ENCODE measurements at places on chromosomes 11 and 22.
A peak's percentile ranks its signal among the peaks of the same experiment; 100 is the strongest.

DNA sequence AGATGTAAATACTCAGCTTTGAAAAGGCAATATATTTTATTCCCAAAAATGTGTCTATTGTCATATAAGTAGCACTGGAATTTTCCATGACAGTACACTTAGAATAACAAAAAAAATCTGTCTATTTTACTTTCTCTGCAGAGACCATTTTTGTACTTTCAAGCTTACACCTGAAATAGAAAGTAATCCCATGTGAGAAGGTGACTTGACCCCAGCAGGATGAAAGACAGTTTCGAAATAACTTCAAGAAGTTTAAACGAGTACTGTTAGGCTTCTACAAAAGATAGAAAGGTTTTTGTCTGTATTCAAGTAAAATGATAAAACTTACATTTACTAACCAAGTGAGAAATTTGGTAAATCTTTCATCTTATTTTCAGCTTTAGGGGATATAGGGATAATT lies 259.9 kb upstream of the CTSC start:
- DNase-seq = no peak

- DNase-seq = no peak
Measured at GRCh38 chr11:19793326-19793725, 80.7 kb downstream of the NAV2 start.

GRCh38 chr11:112087212-112087611 lies 539 bp downstream of the SDHD start:
- no peak for DNase-seq

GRCh38 chr22:44391481-44392445 lies 79.0 kb upstream of the SHISAL1 start:
- DNase-seq = no peak

DNA sequence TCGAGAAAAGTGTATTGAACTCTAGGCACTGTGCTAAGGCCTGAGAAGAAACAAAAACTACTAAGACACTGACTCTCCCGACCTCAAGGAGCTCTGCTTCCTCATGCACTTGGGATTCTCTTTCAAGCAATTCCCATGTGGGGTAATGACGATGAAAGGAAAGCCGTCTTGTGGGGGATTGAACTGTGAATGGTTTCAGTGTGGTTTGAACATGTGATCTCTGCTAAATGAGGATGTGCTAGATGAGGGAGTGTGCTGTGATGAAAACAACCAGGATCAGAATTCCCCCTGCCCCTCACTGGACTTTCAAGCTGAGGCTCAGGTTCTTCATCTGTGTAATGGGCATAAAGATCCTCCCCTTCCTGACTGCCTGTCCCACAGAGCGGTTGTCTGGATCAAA lies 74.9 kb downstream of the DEPDC5 start:
- DNase-seq = no peak

DNA sequence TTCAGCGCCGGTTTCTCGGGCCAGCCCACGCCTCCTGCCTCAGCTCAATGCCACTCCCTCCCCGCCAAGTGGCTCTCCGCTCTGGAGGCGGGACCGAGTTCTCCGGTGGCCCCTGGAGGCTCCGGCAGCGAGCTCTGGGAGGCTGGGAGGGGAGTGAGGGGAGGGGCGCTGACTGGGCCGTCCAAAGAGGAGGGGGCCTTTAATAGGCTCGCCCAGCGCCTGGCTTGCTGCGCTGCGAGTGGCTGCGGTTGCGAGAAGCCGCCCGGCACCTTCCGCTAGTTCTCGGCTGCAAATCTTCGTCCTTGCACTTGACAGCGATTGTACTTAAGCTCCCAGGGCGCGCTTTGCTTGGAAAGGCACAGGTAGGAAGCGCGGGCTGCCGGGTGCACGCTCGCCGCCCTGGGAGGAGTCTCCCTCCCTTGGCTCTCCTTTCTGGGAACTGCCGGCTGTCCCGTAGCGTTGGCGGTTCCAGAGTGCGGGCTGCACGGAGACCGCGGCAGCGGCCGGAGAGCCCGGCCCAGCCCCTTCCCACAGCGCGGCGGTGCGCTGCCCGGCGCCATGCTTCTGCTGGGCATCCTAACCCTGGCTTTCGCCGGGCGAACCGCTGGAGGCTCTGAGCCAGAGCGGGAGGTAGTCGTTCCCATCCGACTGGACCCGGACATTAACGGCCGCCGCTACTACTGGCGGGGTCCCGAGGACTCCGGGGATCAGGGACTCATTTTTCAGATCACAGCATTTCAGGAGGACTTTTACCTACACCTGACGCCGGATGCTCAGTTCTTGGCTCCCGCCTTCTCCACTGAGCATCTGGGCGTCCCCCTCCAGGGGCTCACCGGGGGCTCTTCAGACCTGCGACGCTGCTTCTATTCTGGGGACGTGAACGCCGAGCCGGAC lies at the start of gene ADAMTS15:
Gene ADAMTS15 (plus strand): TSS at position 230 of the 894 bp plus-strand sequence. CDS start 329 bp downstream, at position 559.
- peak; percentile 4 for DNase-seq

DNA sequence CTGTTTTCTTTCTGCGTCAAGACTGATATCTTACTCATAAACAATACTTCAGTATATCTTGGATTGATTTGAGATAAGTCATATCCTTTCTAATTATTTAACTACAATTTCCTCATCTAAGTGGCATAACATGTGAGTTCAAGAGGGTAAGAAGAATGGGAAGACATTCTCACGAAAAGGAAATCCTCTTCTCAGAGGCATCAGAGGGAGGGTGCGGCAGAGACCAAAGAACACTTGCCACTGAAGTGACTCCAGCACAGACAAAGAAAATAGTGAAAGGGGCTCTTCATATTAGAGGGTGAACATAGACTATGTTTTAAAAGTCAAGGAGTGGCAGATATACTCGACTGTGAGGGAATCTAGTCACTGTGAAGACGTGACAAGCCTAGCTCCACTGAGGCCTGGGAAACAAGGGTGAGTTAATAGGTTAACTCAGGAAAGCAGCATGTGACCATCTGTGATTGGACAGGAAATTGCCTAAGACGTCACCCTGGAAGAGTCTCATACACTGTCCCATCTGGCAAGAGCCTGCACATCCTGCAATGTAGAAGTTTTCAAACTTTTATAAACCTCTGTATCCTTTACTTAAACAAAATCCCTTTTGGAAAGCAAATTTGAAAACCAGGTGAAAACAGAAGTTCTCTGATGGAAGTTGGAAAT lies 1.9 kb upstream of the MMP1 start:
- no peak for DNase-seq

DNA sequence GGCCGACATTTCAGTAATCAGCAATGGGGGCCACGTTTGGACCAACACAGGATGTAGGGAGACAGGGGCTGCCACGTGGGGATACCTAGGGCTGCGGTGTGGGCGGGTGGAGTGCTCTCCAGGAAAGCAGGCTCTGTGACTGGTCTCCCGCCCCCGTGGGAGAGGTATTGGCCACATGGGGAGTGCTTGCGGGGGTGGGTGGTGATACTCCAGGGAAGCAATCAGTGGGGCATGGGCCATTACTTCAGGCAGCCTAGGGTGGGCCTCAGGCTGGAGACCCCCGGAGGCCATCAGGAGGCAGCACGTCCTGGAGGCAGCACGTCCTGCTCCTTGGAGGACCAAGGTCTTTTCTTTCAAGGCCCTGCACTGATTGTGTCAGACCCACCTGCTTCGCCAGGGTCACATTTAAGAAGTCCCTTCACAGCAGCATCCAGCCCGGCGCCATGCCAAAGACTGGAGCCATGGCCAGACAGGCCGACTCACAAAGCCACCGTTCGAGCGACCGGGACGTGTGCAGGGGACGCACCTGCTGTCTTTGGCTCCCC lies 3.0 kb upstream of the MUC2 start:
- DNase-seq = no peak

DNA sequence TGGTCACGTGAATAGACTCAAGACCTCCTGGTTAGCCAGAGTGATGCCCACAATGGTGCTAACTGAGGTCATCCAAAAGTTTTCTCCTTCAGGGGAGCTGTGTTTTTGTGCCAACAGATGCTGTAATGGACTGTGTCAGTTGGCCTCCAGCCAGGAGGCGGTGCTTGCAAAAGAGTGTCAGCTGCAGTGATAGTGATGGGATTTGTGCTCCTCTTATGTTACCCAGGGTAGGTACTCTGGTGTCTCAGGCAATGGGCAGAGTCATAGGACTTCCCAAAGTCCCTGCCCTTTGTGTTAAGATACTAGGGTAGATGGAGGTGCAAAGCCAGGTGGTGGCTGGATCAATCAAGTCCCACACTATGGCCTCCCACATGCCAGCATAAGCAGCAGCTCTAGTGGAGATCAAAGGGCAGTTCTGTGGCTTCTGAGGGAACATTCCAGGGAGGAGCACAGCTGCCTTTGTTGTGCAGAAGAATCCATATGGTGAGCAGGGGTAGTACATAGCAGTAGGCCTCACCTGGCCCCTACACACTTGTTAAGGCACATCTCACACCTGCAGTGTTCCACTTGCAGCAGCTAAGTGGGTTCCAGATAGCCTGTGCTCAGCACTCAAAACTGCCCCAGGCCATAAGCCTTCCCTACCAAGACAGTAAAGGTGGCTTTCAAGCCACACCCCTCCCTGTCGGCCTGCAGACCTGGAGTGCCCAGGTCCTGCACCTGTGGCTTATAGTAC lies 9.4 kb upstream of the FANCF start:
- no peak for DNase-seq

- peak; percentile 69 for DNase-seq
Measured at GRCh38 chr22:42317008-42317407, 46.6 kb upstream of the TCF20 start.

DNA sequence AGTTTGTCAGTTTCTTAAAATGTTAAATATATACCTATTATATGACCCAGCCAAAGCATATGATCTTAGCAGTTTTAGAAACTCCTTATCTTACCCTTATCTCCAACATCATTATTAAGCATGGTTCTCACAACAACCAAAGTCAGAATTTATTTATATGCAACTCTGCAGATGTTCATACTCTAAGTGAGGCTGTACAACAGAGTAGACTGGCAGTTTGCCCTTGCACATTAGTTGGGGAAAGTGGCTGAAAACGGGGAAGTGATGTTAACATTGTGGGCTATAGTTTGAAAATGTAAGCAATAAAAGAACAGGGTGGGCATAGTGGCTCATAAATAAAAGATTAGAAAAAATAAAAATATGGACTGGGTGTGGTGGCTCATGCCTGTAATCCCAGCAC lies 49.7 kb downstream of the ATG16L2 start:
- no peak for DNase-seq

DNA sequence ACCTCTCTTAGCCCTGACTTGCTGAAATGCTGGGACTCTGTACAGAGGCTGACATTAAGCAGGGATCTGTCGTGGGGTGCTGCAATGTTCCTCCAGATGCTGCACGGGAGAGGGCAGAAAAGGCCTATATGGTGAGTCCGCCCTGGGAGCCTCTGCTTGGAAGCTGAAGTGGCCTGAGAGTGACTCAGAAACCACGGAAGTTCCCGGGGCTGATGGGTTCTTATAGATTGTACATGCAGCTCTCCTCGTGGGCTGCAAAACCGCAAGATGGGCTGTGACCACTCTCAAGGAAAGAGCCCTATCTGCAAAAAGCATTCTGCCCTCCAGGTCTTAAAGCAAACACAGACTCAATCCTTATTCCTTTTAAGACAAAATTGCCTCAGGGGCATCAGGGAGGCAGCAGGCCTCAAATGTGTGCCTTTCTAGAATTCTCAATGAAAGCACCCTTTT lies 5.8 kb upstream of the SLC43A3 start:
- DNase-seq = no peak

DNA sequence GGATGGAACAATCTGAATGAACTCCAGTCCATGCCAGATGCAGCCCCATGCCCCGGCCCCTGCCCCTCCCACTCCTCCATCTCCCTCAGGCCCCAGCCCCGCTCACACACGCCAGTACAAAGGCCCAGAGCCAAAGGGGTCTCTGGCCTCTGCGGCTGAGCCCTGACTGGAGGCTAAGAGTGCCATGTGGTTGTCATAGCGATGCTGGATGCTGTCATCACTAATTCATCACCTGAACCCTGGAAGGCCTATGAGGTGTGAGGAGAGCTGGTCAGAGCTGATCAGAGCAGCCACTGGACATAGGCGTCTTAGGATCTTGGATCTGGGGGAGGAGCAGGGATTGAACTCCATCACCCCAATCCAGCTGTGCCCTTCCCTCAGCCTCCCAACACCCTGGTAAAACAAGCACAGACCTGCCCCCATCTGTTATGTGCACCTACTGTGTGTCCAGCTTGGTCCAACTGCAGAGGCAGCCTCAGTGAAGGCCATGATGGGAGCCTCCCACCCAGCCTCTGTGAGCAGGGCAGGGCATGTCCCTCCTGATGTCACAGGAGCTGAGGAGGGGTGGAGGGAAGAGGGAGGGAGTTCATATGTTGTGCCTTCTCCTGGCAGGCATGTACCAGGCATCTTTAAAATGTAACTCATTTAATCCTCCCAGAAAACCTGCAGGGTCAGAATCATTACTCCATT lies 16.7 kb downstream of the PDE2A start:
- no peak for DNase-seq

DNA sequence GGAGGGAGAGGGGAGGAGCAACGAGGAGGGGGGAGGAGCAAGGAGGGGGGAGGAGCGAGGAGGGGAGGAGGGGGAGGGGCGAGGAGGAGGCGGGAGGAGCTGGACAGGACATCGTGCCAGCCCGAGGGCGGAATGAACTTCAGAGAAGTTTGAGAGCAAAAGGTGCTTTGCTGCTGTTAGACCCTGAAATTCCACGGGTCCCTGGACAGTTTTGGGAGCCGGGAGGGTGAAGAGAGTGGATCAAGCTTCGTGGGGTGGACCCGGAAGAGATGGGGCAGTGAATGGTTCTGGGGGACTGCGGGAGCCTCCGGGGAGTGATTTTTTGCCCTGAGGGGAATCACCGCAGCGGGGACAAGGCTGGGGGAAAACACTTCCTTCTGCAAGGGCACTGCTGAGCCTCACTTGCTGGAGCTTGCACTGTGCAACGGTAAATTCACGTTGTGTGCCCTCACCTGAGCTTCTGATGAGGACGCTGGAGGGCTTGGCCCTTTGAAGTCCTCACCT lies 10.7 kb upstream of the NLRP6 start:
- peak; percentile 65 for DNase-seq

GRCh38 chr11:34749666-34750659 lies 129.1 kb downstream of the EHF start:
- no peak for DNase-seq

DNA sequence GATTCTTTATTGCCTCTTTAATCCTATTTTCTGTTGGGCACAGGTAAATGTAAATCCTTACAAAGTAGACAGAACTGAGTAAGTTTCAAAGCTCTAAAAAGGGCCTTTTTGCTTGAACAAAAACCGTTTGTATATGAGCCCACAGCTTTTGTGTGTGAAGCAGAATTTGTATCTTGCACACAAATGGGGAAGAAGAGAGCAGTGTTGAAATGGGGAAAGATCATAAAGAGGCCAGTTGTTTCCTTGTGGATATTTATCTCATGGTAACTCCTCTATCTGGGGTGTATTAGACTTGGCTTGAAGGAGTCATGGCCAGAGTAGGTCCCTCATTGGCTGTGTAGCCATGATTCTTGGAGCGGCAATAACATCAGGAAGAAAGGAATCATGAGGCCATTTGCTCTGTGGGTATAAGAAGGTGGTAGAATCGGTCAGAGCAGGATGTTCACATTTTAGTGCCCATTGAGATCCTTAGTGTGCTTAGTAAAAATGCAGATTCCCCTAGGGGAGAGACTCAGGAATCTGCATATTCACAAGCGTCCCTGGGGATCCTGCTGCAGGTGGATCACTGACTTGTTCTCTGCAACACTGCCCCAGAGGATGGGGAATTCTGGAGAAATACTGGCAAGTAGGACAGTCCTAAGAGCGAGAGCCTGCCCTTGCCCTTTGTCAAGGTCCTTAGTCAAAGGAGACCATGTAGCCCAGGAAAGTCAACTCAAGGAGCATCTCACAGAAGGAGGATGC lies 126.5 kb downstream of the LDLRAD3 start:
- no peak for DNase-seq

GRCh38 chr11:68312117-68312779 lies at the start of gene LRP5:
Gene LRP5, plus strand, starts transcription at chr11:68312591. Its CDS starts 124 bp downstream, at chr11:68312715.
- DNase-seq = no peak
